Body of pancreas (tissue), 4 donors: ENCODE measurements at places on chromosomes 5 and 9. TPM values are rescaled to one million over a fixed set of nuclear protein-coding genes. Genes with fewer than 3 reads are reported as not detected.

GRCh38 chr9:4937446-4937845 is 47.6 kb upstream of the JAK2 start:
- DNase-seq = no peak

DNA sequence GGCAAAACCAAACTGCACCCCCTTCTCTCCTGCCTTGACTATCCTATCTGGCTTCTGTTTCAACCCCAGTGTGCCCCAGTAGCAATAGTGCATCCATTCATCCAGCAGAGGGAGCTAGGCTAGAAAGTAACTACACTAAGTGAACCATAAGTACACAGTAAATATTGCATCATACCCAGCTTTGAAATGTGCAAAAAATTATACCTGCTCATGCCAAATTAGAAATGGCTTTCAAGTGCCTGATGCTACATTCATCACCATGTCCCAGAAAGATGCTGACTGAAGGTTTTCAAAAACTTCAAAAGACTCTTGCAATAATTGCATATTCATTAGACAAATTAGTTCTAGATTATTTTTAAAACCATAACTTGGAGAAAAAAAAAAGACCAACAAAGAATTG is 153.5 kb downstream of the PRELID2 start:
- DNase-seq = peak; percentile 72

DNA sequence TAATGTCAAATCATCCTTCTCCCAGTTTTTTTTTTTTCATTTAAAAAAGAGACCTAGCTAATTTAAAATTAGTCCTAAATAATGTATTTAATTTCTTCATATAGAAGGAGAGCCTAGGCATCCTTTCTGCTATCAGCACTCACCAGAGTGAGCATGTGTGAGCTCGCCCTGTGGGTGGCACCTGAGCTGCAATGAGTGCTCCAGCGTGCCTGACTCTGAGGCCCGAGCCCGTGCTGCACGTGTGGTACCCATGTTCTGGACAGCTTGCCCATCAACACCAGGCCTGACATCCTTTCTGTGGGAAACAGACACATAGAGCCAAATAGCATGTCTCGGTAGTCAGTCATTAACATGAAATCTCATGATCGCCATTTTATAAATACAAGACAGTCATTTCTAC is 381.4 kb downstream of the DTWD2 start:
- DNase-seq = no peak

DNA sequence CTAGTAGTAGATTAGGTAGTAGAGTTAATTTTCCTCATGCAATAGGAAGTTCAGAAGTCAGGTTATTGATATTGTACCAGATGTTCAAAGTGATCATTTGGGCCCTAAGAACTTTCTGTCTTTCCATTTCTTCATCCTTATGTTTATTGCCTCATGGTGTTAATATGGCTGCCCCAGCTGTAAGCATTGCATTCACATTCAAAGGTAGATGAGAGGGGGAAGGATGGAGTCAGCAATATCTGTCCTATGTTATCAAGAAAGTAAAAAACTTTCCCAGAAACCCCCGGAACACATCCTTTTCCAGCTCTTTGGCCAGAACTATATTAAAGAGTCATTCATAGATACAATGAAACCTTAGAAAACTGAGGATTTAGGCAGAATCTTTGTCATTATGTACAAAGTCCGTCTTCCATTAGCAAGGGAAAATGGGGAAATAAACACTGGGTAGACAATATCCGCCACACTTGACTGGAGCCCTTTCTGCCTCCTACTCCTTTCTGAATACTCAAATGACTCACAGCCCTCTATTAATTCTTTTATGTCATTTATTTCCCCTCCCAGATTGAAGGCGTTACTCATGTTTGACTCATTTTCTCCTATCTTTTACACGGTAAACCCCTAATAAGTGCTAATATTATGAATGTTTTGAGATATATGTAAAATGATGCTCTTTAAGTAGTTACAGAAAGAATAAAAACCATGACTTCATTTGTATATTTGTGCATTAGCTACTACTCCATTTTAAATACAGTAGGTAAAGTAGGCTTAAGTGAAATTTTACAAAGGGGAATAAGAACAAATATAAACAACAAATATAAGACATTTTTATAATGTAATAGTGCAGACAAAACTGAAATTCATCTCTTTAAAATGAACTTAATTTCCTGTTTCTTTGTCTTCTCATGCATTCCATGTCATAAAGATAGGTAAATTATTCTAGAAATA is 127.6 kb downstream of the SLF1 start:
- no peak for DNase-seq

The RIGI gene
- total RNA-seq = 6.5 TPM

The MORN5 gene
- not detected for total RNA-seq

- DNase-seq = no peak
Measured at GRCh38 chr5:142202282-142202681, 93.7 kb downstream of the NDFIP1 start.

The TXNDC8 gene
- total RNA-seq = not detected

The C6 gene
- 40.7 TPM for total RNA-seq

The F2RL1 gene
- total RNA-seq = 20.2 TPM

The OR13C4 gene
- total RNA-seq = not detected

DNA sequence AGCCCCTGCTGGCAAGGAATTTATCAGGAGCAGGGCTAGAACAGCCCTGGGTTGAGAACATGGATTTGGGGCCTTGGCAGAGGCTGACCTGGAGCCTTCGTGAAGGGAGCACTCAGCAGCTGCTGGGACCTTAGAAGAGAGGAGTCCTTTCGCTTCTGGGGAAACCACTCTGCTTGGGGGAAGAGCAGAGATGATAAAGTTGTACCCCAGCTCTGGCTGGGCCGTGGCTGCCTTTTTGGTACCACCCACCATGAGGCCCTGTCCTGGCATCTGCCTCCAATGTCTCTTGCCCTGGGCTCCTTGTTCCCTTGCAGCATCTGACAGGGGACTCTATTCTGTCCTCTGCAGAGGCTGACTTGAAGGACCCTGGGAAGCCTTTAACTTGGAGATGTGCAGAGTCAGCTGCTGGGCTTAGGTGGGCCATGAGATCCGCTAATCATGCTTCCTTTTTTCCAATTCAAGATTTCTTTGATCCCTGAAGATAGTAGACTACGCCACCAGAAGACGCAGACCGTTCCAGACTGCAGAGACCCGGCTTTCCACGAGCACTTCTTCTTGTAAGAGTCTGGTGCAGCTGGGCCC is 20.2 kb downstream of the RGS3 start:
- DNase-seq = peak; percentile 6

DNA sequence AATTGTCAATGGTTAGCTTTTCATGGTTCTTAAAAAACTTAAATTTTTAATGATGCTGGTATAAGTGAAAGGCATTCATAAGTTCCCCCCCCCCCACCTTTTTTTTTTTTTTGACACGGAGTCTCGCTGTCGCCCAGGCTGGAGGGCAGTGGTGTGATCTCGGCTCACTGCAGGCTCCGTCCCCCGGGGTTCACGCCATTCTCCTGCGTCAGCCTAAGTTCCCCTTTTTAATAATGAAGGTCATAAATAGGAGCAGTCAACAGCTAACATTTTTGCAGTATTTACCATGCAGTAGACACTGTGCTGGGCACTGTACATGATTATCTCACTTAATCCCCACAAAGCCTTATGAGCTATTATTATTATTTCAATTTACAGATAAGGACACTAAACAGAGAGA is 556.3 kb downstream of the PDE4D start:
- DNase-seq = no peak

The ATP6V1G1 gene
- total RNA-seq = 91.3 TPM

DNA sequence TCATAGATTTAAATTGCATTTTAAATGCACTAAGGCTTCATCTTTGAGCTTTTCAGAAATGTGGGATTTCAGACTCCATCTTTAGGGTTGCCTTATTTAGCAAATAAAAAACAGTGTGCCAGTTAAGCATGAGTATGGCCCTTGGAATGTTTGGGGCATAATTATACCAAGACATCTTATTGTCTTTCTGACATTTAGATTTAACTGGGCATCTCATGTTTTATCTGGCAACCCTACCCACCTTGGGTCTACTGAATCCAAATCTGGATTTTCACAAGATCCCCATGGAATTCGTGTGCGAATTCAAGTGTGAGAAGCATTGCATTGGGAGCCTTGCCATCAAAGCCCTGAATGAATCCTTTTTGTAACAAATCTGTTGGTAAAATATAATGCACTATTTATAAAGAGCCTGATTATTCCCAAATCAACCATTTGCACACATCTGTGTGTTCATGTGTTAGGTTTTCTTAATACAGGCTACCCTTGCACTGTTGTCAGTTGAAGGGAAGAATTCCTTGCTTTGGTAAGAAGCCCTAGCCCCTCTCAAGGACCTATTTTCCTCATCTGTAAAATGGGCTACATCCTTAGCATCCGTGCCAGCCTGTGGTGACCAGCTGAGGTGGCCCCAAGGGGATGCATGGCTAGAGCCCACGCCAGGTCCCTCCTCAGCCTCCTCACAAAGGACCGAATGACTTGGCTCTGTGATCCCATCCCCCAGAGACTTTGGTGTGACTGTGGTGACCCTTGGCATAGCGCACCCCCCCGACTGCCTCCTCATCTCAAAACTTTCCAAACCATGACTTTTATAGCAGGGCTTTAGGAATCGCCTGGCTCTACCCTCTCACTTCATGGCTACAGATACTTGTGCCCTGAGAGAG is 8.1 kb downstream of the GSN start:
- no peak for DNase-seq

DNA sequence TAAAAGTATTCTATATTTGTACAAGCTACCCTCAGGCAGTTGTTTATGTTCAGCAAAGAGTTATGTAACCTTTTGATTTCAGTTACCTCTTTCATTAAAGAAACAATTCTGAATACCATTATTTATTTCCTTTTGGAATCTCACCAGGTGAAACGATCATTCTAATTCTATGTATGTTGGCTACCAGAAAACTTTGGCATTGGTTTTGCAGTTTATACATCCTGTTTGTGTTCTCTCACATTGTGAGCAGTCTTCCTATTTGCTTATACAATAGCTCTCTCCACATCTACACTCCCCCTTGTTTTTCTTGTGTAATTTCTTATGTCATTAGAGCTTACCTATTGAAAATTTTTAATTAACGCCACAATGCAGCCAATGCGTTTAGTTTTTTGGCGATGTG is 276.0 kb upstream of the MPDZ start:
- DNase-seq = no peak

- DNase-seq = no peak
Measured at GRCh38 chr5:169944922-169945680, 35.2 kb downstream of the INSYN2B start.

DNA sequence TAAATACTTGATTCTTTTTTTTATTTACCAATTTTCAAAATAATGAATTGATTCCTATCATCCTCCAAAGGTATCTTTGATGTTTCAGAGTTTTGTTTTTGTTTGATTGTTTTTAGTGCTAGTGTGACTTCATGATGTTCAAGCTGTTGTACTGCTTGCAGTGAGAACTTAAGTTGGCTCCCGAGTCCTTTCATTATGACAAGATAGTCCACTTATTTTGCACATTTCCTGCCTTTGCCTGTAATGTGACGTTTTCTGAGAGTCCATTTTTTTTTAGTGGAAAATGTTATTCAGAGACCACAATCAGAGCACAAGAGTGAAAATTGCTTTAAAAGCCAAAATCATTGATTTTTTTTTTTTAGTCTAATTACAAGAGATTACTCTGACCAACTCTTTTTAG is 60.1 kb upstream of the FCHO2 start:
- no peak for DNase-seq

DNA sequence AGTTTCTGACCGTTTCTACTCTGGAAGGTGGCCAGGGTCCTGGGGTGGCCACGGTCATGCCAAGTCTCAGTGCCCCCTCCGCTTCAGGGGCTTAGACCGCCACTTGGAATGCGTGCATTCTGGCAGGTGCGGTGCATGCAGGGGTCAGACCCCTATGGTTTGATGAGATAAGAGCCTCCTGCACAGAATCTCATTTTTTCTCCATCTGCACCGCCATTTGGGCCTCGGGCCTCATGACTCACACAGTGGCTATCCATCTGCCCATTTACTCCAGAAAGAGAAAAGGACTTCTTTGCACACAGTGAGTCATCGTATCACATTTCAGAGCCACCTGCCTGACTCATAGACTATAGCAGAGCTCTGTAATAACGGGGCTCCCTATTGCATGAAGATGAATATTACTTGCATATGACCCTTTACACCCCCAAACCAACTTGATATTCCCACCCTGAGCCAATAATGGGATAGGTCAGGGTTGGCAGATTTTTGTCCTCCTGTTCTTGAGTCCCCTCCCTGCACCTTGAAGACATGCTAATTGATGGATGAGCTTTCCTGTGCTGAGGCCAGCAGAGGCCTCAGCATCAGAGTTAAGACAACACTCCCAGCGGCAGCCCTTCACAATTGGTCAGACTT is 157.4 kb downstream of the NR3C1 start:
- DNase-seq = no peak

DNA sequence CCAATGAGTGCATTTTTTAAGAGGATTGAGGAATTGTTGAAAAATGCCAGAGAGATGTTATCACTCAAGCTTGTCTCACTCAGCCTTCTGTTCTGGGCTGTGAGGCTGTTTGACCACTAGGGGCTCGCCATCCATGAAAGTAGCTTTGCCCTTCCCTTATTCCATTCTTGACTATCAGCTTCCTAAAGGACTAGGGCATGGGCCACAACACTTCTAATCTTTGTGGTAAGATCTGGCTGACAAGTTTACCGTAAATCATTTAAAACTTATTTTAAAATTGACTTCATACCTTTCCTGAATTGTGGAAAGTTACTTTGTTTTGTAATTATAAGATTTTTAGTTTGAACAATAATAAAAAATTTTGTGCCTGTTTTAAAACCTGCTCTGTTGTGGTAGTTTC is 49.5 kb downstream of the TJP2 start:
- DNase-seq = no peak

DNA sequence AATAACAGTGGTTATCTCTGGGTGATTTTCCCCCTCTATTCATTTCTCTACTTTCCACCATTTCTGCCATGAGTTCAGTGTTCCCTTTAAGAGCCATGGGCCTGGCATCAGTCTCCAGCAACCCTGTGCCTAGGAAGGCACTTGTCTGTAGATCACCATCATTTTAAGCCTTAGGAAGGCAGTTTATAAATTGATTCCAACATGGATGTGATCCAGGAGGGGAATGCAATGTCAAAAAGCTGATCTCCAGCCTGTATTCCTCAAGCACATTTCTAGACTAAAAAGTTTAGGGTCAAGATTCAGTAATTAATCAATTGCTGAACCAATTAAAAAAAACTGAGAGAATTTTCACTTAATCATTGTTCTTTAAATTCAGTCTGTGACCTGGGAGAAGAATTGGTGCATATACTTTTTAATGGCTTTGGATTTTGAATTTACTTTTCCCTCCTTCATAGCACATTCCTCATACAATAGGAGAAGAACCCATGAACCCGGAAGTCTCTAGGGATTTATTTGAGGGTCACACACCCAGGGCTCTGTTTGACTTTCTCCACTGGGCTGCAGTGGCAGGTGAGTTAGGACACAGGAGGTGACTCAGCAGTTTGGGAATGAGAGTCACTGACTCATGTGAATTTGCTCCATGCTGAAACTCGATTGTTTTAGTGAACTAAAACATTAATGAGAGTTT is 6.1 kb upstream of the ERMP1 start:
- DNase-seq = peak; percentile 56

The ADAMTS2 gene
- total RNA-seq = 19.1 TPM

The OBP2B gene
- total RNA-seq = not detected

GRCh38 chr9:89032173-89032572 is 40.9 kb downstream of the S1PR3 start:
- no peak for DNase-seq

The PLAC8L1 gene
- not detected for total RNA-seq

The PSD2 gene
- not detected for total RNA-seq
